ENCODE measurements at places on chromosomes 6 and 20.

DNA sequence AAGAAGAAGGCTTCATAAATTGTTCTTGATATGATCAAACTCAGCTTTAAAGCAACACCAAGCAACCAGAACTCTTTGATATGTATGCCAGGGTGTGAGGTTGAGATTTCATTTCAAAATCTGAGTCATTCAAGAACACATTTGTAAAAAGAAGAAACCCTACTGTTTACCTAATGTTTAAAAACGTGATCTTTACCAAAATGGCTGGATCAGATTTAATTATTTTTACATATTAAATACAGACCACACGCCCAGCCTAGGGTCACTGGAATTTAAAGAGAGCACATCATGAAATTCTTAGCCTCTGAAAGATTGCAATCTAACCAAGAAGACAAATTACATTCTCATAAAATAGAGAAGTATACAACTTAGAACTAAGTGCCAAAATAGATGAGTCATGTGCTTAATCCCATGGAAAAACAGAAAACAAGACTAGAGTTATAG is 206.8 kb upstream of the SMLR1 start:
- ATAC-seq, result no peak

GRCh38 chr6:117530467-117531242 is 48.2 kb downstream of the DCBLD1 start:
- ATAC-seq, result no peak

- peak; percentile 54 for ATAC-seq
Observed at GRCh38 chr20:1734269-1734858, 76.8 kb upstream of the SIRPG start.

- no peak for ATAC-seq
Observed at GRCh38 chr6:111239461-111239860, 152.2 kb downstream of the SLC16A10 start.

DNA sequence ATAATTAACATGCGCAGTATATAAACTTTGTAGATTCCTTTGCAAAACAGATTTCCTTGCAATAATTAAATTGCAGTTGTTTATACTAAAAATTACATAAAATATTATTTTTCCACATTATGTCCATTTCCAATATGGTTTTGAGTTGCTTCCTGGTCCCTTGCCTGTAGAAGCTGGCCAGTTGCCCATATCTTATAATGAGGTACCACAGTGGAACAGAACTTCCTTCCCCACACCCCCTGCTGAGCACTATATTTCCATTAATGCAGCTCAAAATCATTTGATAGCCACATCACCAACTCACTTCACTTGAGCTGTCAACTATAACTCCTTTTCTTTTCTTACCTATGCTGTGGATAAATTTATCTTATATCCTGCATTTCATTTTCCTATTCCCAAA is 194.6 kb downstream of the DST start:
- no peak for ATAC-seq

DNA sequence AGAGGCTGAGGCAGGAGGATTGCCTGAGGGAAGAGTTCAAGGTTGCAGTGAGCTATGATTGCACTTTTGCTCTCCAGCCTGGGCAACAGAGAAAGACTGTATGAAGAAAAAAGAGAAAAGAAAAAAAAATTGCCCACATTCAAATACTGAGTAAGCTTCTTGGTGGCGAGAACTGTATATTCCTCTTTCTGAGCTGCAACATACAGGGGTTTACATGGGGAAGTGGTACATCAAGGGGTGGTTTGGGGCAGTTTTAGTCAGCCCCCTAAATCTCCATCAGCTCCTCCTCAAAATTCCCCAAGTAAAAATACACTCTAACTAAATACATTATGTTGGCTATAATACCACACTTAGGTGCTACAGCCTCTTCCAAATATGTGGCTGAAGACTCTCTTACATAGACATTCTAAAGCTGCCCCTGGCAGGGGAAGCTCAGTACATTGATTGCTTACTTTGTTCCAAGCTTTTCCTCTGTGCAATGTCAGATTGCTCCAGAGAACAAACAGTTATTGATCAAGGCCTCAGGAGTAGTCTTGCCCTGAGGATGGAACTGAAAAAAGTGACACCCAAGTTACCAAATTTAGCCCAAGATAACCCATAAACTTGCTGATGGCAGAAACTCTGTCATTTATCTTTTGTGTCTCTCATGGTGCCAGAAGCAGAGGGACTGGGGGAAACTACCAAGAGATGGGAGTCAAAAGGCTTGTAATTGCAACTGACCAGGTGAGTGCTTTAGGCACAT is 107.4 kb upstream of the RIPOR2 start:
- ATAC-seq, result no peak

- no peak for ATAC-seq
Observed at GRCh38 chr6:10740061-10740460, 7.5 kb upstream of the TMEM14B start.

DNA sequence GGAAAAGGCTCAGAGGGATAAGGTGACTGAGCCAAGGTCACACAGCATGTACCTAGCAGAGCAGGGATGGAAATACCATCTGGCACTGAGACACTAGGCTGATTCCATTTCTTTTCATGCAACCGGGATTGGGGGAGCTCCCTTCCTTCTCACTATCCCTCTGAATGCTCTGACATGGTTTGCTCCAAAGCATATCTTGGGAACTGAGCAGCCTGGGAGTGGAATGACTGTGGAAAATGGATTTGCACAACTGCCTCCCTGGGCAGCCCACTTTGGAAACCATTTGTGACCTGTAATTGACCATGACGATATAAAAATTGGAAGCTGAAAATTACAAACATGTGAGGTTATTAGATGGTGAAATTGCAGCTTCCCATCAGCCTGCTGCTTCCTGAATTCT is 309.0 kb upstream of the CHD6 start:
- no peak for ATAC-seq

- no peak for ATAC-seq
Observed at GRCh38 chr6:13848522-13849150, 34.3 kb upstream of the MCUR1 start.

DNA sequence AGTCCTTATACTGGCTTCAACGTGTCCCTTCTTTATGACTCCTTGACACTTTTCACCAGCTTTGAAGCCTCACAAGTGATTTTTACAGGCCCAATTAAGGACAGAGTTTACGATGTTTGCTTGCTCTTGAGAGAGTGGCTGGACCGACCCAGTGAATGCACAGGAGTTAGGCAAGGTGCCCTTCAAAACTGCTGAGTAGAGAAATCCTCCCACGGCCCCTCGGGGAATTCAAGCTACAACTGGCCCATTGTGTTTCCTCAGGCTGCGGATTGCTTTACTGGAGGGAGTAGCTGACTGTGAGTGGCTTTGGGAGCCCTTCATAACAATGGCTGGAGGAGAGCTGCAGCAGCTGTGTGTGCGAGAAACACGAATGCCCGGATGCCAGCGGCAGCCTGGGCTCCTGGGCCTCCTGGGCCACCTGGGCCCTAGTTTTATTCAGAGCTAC is 50.0 kb downstream of the SGK1 start:
- peak; percentile 77 for ATAC-seq

DNA sequence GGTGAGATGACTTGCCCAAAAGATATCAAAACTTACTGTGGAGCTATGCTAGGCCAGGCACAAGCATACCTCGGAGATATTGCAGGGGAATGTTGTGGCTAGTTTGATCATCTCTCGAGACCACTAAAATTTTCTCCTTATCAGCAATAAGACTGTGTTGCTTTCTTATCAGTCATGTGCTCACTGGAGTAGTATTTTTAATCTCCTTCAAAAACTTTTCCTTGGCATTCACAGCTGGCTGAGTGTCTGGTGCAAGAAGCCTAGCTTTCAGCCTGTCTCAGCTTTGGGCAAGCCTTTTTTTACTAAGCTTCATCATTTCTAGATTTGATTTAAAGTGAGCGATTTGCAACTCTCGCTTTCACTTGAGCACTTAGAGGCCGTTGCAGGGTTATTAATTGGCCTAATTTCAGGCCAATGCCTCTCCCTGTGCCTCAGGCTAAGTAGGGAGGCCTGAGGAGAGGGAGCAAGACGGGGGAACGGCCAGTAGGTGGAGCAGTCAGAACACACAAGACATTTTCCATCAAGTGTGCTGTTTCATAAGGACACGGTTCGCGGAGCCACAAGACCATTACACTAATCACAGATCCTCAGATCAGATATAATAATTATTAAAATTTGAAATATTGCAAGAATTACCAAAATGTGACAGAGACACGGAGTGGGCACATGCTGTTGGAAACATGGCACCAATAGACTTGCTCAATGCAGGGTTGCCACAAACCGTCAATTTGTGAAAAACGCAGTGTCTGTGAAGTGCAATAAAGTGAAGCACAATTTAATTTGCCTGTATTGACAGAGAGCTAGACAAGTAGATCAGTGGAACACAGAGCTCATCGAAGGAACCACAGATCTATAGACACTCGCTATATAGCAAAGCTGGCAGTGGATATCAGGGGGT is 106.8 kb upstream of the SIRPG start:
- ATAC-seq, result peak; percentile 81

DNA sequence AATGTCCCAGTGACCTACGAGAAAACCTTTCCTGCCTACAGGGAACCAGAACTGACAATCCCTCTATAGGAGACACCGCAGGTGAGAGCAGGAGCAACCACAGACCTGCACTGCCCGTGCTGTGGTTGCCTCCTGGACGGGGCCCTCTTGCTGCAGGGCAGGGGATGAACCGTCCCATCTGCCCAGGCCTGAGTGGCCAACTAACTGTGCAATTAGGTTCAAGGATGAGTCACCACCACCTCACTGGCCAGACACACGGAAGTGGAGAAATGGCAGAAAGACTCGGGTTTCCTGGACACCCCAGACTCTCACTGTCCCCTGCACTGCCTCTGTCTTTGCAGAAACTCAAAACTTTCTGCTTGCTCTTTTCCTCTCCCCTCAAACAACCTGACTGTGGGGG is 13.8 kb upstream of the HLA-G start:
- ATAC-seq, result peak; percentile 60

DNA sequence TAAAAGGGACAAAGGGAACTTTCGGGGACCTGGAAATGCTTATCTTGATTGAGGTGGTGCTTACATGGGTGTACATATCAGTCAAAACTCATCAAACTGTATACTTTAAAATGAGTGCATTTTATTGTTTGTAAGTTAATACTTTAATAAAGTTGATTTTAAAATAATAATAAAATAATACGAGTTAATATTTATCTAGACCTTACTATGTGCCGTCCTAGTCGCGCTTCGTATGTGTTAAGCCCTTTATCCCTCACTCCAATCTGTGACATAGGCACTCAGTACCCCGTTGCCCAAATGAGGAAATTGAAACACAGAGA is 47.5 kb downstream of the PDYN start:
- ATAC-seq, result no peak

DNA sequence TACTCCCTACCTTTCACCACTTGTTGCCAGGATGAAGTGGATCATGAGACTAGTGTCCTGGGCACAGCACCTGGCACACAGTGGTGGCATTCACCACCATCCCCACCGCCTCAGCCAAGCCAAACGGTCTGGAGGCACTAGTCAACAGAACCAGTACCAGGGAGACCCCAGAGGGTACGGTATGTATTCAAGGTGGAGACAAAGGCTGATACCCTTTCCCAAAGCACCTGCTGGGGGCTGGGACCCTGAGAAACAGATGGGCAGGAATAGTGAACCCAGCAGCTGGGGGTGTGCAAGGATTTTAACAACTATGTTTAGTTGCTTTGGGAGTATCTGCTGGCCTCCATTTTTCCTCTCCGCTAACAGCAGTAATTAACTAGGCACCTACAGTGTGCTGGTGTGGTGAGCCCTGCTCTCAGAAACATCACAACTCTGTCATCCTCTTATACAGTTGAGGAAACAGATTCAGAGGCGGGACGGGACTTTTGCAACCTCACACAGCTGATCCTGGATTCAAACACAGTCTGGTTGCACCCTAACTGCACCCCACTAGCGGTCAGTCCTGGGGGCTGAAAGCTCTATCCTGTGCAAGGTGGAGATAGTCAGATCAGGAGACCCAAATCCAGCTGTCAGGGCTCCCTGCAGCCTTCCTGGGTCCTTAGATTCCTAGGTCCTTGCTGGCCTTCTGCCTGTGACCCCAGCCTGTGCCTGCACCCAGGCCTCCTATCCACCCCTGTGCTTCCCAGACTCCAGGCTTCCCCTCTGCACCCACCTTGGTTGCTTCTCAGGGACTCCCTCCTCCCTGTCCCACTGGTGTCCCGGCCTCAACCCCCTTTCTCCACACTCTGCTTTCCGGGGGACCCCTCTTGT is 1.2 kb downstream of the SNTA1 start:
- ATAC-seq, result peak; percentile 4

DNA sequence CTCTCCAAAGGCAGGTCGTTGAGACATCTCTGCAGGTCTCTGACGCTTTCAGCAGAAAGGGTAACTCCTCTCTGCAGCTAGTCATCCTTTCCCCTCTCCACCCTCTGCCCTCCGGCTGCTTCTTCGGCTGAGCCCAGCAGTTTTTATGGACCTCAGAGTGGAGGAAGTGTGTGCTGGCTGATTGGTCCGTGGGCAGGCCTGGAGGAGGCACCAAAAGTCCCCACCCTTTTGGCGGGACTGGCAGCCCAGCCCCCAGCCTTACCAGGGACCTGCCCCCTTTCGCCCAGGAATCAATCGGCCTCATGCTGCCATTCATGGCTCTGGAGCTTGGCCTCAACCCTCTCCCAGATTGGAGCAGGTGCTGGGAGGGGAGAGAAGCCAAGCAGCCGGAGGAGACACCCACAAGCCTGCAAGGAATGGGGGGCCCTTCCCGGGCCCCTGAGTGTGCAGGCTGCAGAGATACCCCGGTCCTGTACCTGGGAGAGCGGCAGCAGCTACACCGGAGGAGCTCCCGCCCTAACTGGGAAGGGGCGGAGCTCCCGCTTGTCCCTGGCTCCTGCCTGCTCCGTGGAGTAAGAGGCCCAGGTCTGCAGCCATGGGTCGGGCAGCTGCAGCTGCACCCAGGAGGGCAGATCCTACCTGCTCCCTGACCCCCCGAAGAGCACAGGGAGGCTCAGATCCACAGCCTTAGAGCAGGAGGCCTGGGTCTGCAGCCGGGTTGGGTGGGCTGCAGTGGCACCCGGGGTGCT is 170.3 kb upstream of the SOX4 start:
- no peak for ATAC-seq

DNA sequence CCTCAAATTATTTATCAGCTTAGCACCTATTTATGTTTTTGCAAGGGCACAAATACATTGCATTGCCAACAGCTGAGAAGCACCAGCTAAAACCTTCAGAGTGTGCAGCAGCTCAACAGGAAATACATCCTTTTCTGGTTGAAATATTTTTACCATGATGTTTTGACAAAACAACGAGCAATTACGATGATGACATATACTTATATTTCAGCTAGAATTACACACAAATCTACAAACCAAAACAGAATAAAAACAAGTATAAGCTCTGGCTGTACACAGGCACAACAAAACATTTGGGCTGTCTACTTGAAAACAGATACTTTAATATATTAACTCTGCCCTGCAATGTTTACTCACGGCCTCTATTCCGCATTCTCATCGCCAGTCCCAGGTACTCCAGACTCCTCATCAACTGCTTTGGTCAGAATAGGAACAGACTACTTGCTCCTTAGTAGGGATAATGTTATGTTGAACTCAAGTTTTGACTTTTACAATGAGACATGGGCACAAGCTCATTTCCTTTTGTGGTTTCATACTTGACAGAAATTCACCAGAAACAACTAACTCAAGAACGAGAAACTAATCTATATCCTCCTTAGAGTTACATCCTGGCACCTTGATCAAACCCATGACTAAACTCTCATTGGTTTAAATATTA is 377.6 kb downstream of the ESR1 start:
- no peak for ATAC-seq

- ATAC-seq, result peak; percentile 84
Observed at GRCh38 chr6:110876170-110876773, 1.7 kb downstream of the AMD1 start.

- no peak for ATAC-seq
Observed at GRCh38 chr6:139903411-139904157, 529.1 kb upstream of the CITED2 start.

- no peak for ATAC-seq
Observed at GRCh38 chr20:39568109-39568508, 606.0 kb downstream of the DHX35 start.

GRCh38 chr6:110556317-110557110 is 80.1 kb upstream of the SLC22A16 start:
- no peak for ATAC-seq

Data from esophagus mucosa (tissue), 1 donor.